ENCODE measurements at places on chromosomes 6 and 20. TPM values are rescaled to one million over a fixed set of nuclear protein-coding genes. Genes with fewer than 3 reads are reported as not detected.

DNA sequence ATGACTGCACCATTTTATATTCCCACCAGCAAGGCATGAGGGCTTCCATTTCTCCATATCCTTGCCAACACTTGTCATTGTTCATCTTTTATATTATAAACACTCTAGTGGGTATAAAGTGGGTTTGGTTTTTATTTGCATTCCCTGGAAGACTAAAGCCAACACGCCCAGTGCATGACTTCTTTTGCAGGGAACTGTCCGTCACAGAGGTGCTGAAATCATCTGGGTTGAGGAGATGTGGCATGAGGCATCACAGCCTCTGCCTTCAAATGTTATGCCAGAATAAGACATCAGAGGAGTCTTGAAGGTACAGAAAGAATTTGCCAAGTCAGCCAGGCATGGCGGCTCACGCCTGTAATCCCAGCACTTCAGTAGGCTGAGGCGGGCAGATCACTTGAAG is 29.9 kb upstream of the FAM210B start:
- no peak overlapping the region for H3K27ac ChIP-seq
- no peaks in the 10 kb centered on the region for H3K4me1 ChIP-seq
- peaks cover 4% of the 10 kb centered on the region for H3K27me3 ChIP-seq

GRCh38 chr6:167948716-167949115 is 48.8 kb upstream of the KIF25 start:
- H3K4me1 ChIP-seq = no peaks in the 10 kb centered on the region
- DNase-seq = no peak
- peaks cover 61% of the 10 kb centered on the region for H3K36me3 ChIP-seq
- H3K27me3 ChIP-seq = no peaks in the 10 kb centered on the region
- no peak overlapping the region for H3K27ac ChIP-seq

DNA sequence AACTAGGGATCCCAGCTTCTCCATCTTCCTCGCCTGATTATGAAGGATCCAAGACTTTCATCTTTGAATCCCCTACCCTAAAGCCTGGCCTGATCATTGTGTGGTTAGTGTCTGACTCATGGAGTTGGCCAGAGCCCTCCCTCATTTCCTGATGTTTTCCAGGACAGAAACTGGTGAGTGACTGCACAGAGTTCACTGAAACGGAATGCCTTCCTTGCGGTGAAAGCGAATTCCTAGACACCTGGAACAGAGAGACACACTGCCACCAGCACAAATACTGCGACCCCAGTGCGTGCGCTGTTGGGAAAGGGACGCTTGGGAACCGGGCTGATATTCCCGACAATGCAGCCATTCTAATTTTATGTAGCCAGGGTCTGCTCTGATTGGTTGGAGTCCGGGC is 4.0 kb downstream of the CD40 start:
- H3K4me1 ChIP-seq = no peaks in the 10 kb centered on the region
- no peak overlapping the region for H3K27ac ChIP-seq
- peaks cover 21% of the 10 kb centered on the region for H3K36me3 ChIP-seq
- H3K4me3 ChIP-seq = no peak overlapping the region

GRCh38 chr6:2748183-2748582 is 2.5 kb downstream of the MYLK4 start:
- no peak overlapping the region for H3K4me3 ChIP-seq
- H3K27me3 ChIP-seq = no peaks in the 10 kb centered on the region
- no peak overlapping the region for H3K27ac ChIP-seq

- H3K36me3 ChIP-seq = no peaks in the 10 kb centered on the region
- H3K4me1 ChIP-seq = no peaks in the 10 kb centered on the region
- H3K4me3 ChIP-seq = no peak overlapping the region
- DNase-seq = no peak
Observed at GRCh38 chr6:122871079-122871478, 82.0 kb downstream of the SMPDL3A start.

Gene MUC21
- not detected for total RNA-seq

- peak within 1 kb of the TSS; percentile 92 for H3K27ac ChIP-seq
- H3K4me1 ChIP-seq = peaks cover 30% of the 10 kb centered on the region
- no peaks in the 10 kb centered on the region for H3K36me3 ChIP-seq
- no peaks in the 10 kb centered on the region for H3K27me3 ChIP-seq
- peak within 1 kb of the TSS; percentile 64 for H3K4me3 ChIP-seq
Observed at GRCh38 chr20:36154700-36155628, at the start of gene EPB41L1. TSS of gene EPB41L1 (plus strand) at chr20:36154740. CDS start at chr20:36173778, 19,038 bp downstream.

Gene LY6G6D
- not detected for total RNA-seq

Gene SPATA25
- total RNA-seq = 2.6 TPM

- DNase-seq = peak; percentile 40
- no peaks in the 10 kb centered on the region for H3K27me3 ChIP-seq
- H3K27ac ChIP-seq = peak overlapping the region; percentile 77
- peak overlapping the region; percentile 60 for H3K4me3 ChIP-seq
Observed at GRCh38 chr6:31547727-31548543, 527 bp downstream of the NFKBIL1 start.

Gene SNX5
- 103 TPM for total RNA-seq

Gene TDRD6
- total RNA-seq = 0.50 TPM

- H3K27me3 ChIP-seq = no peaks in the 10 kb centered on the region
- no peak overlapping the region for H3K4me3 ChIP-seq
- no peak overlapping the region for H3K27ac ChIP-seq
- no peaks in the 10 kb centered on the region for H3K36me3 ChIP-seq
Observed at GRCh38 chr6:125165776-125166175, 12.2 kb downstream of the TPD52L1 start.

- DNase-seq = no peak
- H3K4me3 ChIP-seq = no peak overlapping the region
- no peak overlapping the region for H3K27ac ChIP-seq
- H3K27me3 ChIP-seq = no peaks in the 10 kb centered on the region
- no peaks in the 10 kb centered on the region for H3K36me3 ChIP-seq
Observed at GRCh38 chr20:48717680-48718223, 110.0 kb downstream of the PREX1 start.

DNA sequence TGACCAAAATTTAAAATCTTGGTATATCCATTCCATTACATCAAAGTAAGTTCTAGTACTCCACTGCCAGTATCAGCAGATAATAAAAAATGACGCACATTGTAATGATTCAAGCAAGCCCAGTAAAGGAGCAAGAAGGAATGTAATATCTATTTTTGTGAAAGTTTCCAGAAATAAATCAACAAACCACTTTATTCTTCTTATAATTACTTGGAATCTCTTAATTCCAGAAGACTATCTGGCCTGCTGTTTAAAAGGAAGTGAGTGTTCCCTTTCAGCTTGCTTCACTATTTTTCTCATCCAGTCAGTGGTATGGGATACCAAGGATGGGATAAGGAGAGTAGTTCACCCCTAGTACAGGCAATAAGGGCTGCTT is 42.2 kb upstream of the DSE start:
- DNase-seq = no peak
- H3K27me3 ChIP-seq = no peaks in the 10 kb centered on the region
- H3K36me3 ChIP-seq = no peaks in the 10 kb centered on the region
- H3K4me1 ChIP-seq = no peaks in the 10 kb centered on the region
- H3K27ac ChIP-seq = peak overlapping the region; percentile 48

DNA sequence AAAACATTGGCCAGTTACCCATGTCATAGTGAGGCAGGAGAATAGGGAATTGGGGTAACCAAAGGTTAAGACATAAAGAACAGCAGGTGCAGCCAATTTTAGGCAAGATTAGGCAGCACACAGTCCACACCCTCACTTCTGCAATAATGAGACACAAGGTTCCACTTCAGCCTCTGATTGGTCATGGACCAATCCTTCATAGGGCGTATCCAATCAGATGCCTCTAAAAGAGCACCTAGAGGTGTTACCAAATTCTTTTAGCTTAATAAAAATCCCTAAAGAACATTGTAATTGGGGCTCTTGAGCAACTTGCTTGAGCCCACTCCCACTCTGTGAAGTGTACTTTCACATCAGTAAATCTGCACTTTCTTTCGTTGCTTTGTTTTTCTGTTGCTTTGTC is 302.4 kb downstream of the PREX1 start:
- H3K27me3 ChIP-seq = no peaks in the 10 kb centered on the region
- no peaks in the 10 kb centered on the region for H3K4me1 ChIP-seq
- H3K27ac ChIP-seq = no peak overlapping the region
- no peaks in the 10 kb centered on the region for H3K36me3 ChIP-seq
- no peak overlapping the region for H3K4me3 ChIP-seq
- DNase-seq = no peak

Gene TCF15
- total RNA-seq = 0.83 TPM

DNA sequence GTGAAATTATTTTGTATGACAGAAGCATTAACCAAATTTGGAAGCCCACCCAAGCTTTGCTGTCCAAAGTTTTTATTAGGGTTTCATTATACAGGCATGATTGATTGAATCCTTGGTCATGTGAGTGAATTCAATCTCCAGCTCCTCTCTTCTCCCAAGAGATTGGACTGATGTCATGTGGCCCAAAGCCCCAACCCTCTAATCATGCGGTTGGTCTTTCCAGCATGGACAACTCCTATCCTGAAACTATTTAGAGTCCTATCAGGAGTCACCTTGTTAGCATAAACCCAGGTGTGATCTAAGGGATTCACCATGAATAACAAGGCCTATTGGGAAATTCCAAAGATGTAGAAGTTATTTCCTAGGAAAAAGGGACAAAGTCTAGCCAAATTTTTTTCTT is 10.6 kb downstream of the POLR3F start:
- no peak overlapping the region for H3K27ac ChIP-seq
- no peaks in the 10 kb centered on the region for H3K27me3 ChIP-seq
- DNase-seq = no peak

Gene KCNQ2
- total RNA-seq = 0.71 TPM

DNA sequence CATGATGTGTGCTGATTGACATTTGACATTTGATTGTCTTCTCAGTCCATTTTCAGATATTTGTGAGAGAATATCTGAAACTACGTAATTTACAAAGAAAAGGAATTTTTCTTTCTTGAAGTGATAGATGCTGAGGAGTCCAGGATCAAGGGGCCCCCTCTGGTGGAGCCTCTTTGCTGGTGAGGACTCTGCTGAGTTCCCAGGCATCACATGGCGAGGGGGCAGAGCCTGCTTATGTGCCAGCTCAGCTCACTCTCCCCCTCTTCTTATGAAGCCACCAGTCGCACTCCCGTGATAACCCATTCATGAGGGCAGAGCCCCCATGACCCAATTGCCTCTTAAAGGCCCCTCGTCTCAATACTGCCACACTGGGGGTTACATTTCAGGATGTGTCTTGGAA is 91.3 kb downstream of the RPP40 start:
- no peaks in the 10 kb centered on the region for H3K36me3 ChIP-seq
- H3K4me3 ChIP-seq = no peak overlapping the region
- H3K4me1 ChIP-seq = peaks cover 13% of the 10 kb centered on the region
- no peak for DNase-seq
- H3K27ac ChIP-seq = no peak overlapping the region
- H3K27me3 ChIP-seq = no peaks in the 10 kb centered on the region

GRCh38 chr6:139204978-139205377 is 70.1 kb downstream of the HECA start:
- H3K36me3 ChIP-seq = no peaks in the 10 kb centered on the region
- no peak for DNase-seq
- no peak overlapping the region for H3K27ac ChIP-seq
- H3K4me1 ChIP-seq = no peaks in the 10 kb centered on the region
- no peaks in the 10 kb centered on the region for H3K27me3 ChIP-seq

Gene BTNL2
- not detected for total RNA-seq

Gene RPS6KA2
- 10.8 TPM for total RNA-seq

DNA sequence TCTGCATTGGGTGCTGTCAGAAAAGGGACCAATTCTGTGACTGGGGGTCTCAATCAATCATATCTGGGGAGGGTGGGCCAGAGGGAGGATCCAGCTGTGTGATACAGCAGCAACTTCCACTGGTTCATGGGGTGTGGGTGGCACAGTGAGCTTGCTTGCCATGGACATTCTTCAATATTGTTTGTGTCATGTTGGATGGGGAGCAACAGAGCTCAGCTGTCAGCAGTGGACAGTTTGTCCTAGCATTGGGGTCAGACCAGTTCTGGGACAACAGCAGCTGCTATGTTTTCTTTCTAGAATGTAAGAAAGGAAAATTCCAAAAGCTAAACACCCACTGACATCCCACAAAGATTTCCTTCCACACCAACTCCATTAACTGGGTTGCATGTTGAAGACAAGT is 221.9 kb upstream of the CDH4 start:
- DNase-seq = no peak
- no peak overlapping the region for H3K27ac ChIP-seq
- H3K4me3 ChIP-seq = no peak overlapping the region
- H3K27me3 ChIP-seq = no peaks in the 10 kb centered on the region

DNA sequence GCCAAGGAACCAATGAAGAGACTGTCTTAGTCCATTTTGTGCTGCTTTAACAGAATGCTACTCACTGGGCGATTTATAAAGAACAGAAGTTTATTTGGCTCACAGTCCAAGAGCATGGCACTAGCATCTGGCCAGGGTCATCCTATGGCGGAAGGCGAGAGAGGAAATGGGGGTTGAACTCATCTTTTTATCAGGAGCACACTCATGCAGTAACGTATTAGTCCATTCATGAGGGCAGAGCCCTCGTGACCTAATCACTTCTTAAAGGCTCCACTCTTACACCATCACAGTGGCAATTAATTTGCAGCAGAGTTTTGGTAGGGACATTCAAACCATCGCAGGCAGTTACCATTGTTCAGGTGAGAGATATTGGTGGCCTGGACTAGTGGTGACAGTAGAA is 8.5 kb downstream of the ARFGEF2 start:
- peaks cover 79% of the 10 kb centered on the region for H3K4me1 ChIP-seq
- peak overlapping the region; percentile 82 for H3K27ac ChIP-seq
- no peak overlapping the region for H3K4me3 ChIP-seq
- no peaks in the 10 kb centered on the region for H3K36me3 ChIP-seq
- DNase-seq = peak; percentile 42

GRCh38 chr6:166204852-166205650 is 37.4 kb upstream of the TBXT start:
- no peak overlapping the region for H3K4me3 ChIP-seq
- no peaks in the 10 kb centered on the region for H3K36me3 ChIP-seq
- no peaks in the 10 kb centered on the region for H3K4me1 ChIP-seq

- H3K4me1 ChIP-seq = peaks cover 36% of the 10 kb centered on the region
- H3K4me3 ChIP-seq = peak overlapping the region; percentile 37
- peak; percentile 93 for DNase-seq
Observed at GRCh38 chr20:327186-328026, 2.1 kb downstream of the SOX12 start.

Gene SPAG4
- total RNA-seq = 15.5 TPM

- no peaks in the 10 kb centered on the region for H3K4me1 ChIP-seq
- H3K4me3 ChIP-seq = no peak overlapping the region
- H3K36me3 ChIP-seq = no peaks in the 10 kb centered on the region
- no peak overlapping the region for H3K27ac ChIP-seq
- no peaks in the 10 kb centered on the region for H3K27me3 ChIP-seq
Observed at GRCh38 chr20:8997701-8998117, 71.2 kb upstream of the PLCB4 start.

DNA sequence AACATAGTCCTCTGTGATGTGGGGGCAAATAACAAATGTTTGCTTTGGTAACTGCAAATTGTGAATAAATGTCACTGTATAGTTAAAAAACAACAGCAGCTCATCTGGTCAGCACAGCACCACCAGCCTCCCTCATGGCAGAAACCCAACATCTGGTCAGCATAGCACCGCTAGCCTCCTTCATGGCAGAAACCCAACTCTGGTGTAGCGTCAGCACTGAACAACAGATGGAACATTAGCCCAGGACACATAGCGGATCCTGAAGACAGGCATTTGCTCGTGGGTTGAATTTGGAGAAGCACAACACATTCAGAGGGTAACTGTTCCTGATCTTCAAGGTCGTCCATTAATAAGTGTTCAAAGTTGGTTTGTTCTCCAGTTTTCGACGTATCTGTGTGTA is 265.9 kb downstream of the DLL1 start:
- peaks cover 16% of the 10 kb centered on the region for H3K27me3 ChIP-seq
- DNase-seq = peak; percentile 43
- no peaks in the 10 kb centered on the region for H3K36me3 ChIP-seq
- H3K4me3 ChIP-seq = no peak overlapping the region
- no peak overlapping the region for H3K27ac ChIP-seq
